B cell (primary cell): ENCODE measurements at places on chromosomes 3 and 15.

GRCh38 chr3:186178412-186178811 is 69.5 kb upstream of the ETV5 start:
- no peak for DNase-seq

- DNase-seq = no peak
These were observed 123.2 kb upstream of the BNIP2 start for GRCh38 chr15:59812250-59812870.

GRCh38 chr3:189572249-189572648 is 58.9 kb upstream of the TP63 start:
- DNase-seq = no peak

DNA sequence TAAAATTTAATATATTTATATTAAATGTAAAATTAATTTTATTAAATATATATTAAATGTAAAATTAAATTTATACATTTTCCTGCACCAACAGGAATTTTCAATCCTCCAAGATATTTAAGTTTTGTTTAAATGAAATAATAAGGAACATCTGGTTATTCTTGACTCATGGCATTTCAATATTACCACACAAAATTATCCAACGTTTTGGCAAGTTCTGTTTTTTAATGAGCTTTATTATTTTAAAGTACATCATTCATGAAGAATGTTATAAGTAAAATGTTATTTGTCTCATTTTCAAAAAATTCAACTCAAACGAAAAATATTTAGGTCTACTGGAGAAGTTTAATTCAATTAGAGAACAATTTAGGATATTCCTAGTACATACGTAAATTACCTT is 811.4 kb downstream of the NAALADL2 start:
- no peak for DNase-seq

GRCh38 chr15:89631902-89632264 is 23.4 kb downstream of the KIF7 start:
- DNase-seq = no peak

- no peak for DNase-seq
These were observed 1.0 kb downstream of the SEMA3B start for GRCh38 chr3:50269977-50270413.

- peak; percentile 6 for DNase-seq
These were observed 181.8 kb downstream of the PDCD6IP start for GRCh38 chr3:33980252-33980651.

- DNase-seq = no peak
These were observed 62.8 kb upstream of the CSPG4 start for GRCh38 chr15:75775296-75776064.

- no peak for DNase-seq
These were observed 32.9 kb downstream of the PLCH1 start for GRCh38 chr3:155712008-155712407.

DNA sequence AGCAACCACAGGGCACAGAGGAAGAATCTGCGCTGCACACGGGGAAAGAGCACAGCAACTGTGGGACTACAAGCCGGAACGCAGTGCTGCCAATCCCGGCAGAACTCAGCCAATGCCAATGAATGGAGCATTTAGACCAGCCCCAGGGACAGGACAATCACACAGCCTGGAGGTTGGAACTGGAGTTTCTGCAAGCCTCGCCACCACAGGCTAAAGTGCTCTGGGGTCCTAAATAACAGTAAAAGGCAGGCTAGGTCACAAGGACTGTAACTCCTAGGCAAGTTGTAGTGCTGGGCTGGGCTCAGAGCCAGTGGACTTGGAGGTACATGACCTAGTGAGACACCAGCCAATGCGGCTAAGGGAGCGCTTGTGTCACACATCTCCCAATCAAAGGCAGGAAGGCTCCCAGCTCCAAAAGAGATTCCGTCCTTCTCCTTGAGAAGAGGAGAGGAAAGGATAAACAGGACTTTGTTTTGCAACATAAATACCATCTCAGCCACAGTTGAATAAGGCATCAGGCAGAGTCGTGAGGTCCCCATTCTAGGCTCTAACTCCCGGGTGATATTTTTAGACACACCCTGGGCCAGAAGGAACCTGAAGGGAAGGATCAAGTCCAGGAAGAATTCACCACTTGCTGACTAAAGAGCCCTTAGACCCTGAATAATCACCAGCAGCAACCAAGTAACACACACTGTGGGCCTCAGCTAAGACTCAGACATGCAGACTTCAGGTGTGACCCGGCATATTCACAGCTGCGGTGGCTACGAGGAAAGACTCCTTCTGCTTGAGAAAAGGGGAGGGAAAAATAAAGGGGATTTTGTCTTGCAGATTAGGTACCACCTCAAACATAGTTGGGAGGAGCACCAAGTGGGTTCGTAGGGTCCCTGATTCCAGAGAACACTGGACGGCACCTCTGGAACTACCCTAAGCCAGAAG is 85.5 kb upstream of the XXYLT1 start:
- DNase-seq = no peak

- DNase-seq = no peak
These were observed 406.5 kb upstream of the SUCLG2 start for GRCh38 chr3:68060910-68061309.

- no peak for DNase-seq
These were observed 424.9 kb upstream of the ZNF385D start for GRCh38 chr3:22175947-22176346.
